Kasumi-1 (cell line): ENCODE measurements at places on chromosomes 1 and 21.

DNA sequence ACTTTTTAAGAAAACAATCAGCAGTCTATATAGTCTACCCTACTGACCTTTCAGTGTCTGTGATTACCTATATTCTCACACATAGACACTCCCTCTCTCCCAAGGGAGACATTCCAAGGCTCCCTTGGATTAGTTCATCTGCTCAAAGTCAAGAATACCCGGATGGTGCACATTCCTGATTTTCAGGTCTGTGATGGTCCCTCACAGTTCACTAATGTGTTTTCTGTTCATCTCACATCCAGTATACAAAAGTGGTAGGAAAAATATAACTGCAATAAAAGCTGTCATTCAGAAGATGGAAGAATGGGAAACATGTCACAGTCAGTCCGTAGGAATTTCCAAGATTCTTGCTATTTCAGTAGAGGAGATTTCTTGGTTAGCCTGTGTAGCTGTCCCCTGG lies 224.1 kb upstream of the CACYBP start:
- no peak for DNase-seq

GRCh38 chr1:26608895-26609294 lies 79.3 kb downstream of the RPS6KA1 start:
- peak; percentile 16 for DNase-seq

DNA sequence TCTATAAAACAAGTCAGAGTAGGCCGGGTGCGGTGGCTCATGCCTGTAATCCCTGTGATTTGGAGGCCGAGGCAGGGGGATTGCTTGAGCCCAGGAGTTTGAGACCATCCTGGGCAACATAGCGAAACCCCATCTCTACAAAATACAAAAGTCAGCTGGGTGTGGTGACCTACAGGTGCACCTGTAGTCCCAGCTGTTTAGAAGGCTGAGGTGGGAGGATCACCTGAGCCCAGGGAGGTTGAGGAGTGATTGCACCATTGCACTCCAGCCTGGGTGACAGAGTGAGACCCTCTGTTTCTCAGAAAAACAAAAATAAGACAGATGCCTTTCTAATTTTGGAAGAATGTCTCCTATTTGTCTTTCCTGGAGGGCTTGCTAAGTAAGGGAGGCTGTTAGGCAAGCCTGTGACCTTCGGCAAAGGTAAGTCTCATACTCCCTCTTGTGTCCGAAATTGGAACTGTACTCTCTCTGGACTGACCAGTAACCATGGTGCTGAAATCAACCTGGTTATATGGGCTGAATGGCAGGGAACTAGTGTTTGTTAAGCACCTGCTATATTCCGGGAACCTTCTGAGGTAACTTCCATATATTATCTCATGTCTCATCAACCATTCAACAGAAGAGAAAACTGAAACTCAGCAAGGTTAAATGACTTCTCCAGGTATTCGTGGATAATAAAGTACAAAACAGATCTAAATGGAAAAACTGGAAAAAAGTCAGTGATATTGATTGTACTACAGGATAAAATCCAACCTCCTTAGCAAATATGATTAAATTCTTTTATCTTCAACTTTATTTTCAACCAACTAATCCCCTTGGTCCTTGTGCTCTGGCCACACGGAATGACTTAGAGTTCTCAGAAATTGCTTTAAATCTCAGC lies 11.8 kb upstream of the RAB3B start:
- DNase-seq, result peak; percentile 93

GRCh38 chr1:154198756-154199562 lies 7.1 kb upstream of the TPM3 start:
- peak; percentile 79 for DNase-seq

- DNase-seq, result no peak
These were observed 2.9 kb downstream of the MRAP start for GRCh38 chr21:32301596-32301995.

DNA sequence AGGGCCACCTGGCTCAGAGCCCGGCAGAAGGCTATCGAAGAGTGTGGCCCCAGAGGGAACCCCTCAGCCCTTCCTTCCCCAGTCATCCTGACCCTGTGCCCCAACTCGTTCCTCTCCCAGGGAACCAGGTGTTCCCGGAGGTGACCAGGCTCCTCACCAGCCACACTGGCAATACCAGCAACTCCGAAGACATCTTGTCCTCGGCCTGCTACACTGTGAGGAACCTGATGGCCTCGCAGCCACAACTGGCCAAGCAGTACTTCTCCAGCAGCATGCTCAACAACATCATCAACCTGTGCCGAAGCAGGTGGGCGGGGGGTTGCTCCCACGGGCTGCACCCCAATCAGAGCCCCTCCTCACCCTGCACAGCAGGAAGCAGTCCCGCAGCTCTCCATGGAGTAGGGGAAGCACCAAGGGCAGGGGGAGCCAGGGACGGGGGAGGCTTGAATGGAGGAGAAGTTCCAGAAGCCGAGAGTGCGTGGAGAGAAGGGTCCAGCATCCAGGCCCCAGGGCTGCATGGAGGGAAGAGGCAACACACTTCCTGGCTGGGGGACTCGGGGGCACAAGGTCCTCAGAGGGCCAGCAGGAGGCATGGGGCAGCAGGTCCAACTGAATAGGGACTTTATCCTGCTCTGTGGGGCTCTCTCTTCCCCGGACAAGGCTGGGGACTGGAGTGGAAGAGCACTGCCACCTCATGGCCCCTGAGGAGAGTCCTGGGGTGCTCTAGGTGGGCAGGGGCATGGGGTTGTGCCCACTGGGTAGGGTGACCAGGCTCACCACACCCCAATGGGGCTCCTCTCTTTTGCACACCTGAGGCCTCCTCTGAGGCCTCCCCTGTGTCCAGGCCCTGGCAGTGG lies 41.7 kb downstream of the PKP1 start:
- DNase-seq, result no peak
